ENCODE measurements at places on chromosomes 1 and 21.

GRCh38 chr1:84255582-84255981 is 45.9 kb upstream of the SAMD13 start:
- no peak for DNase-seq

- DNase-seq: no peak
Measured at GRCh38 chr1:22915816-22916470, 56.7 kb downstream of the LACTBL1 start.

GRCh38 chr1:24737368-24738117 is 7.7 kb upstream of the CLIC4 start:
- no peak for DNase-seq

DNA sequence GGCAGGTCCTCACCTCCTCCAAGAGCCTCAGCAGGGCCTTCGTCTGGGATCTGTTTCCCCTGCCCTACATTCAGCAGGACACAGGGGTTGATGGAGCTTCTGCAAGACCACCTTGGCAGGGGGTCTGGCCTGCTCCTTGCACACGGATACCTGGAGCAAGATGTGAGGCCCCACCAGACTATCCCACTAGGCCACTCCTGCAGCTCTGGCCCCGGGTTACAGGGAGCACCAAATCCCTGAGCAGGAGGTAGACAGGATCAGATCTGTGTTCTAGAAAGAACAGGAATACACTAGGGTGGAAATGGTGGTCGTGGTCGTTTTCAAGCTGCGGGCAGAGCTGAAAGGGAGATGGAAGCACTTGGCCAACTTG is 33.5 kb downstream of the EPHX1 start:
- no peak for DNase-seq

DNA sequence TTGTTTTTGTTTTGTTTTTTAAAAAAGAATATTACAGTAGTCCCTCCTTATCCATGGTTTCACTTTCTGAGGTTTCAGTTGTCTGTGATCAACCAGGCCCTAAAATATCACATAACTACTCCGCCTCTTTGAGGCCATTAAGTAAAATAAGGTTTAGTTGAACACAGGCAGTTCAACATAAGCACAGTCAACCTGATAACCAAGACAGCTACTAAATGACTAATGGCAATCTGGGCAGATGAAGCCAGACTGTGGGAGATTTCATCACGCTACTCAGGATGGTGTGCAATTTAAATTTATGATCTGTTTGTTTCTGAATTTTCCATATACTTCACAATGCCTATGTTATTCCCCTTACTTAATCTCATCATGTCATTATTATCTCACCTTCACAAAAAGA is 30.1 kb downstream of the LDLRAD1 start:
- no peak for DNase-seq

DNA sequence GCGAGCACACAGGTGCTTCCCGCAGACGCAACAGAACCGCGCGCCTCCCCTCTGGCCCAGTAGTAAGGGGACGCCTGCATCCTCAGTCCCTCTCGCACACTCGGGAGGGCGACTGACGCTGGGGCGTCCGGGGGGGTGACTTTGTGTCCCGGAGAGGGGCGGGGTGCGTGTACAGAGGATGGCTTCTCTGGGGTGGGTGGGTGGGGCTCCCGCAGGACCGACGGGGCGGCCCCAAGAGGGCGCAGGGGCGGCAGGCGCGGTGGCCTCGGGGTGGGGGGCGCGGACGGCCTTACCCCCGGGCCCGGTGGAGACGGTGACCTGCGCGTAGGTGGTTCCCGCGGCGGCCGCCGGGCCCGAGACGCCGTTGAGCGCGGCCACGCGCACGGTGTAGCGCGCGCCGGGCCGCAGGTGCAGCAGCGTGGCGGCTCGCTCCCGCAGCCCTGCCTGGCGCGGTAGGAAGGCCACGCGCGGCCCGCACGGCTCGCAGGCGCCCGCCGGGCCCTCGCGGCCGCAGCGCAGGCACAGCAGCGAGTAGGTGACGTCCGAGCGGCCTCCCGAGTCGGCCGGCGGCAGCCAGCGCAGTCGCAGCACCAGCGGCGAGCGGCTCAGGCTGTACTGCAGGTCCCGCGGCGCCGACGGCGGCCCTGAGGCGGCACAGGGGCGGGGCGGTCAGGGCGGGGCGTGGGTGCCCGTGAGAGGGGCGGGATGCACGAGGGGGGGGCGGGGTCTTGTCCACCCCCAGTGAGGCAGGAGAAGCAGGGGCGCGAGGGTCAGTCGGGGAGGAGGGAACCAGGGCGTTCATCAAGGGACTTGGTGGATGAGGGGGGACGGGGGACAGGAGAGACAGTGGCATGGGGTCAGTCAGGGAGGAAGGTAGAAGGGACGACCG is 12.1 kb downstream of the EPHA10 start:
- DNase-seq: no peak

- peak; percentile 1 for DNase-seq
Measured at GRCh38 chr1:237814319-237814924, 76.3 kb downstream of the ZP4 start.

- no peak for DNase-seq
Measured at GRCh38 chr1:225668222-225668621, 15.3 kb upstream of the ENAH start.

GRCh38 chr1:174209347-174210187 is 50.2 kb downstream of the RABGAP1L start:
- DNase-seq: no peak

GRCh38 chr1:234972411-234973191 is 156.0 kb downstream of the TOMM20 start:
- no peak for DNase-seq

- DNase-seq: no peak
Measured at GRCh38 chr1:246617156-246617555, 50.9 kb downstream of the CNST start.

GRCh38 chr1:201408176-201408833 is 9.2 kb upstream of the LAD1 start:
- peak; percentile 35 for DNase-seq

GRCh38 chr1:52640697-52641096 is 7.7 kb downstream of the SHISAL2A start:
- no peak for DNase-seq

DNA sequence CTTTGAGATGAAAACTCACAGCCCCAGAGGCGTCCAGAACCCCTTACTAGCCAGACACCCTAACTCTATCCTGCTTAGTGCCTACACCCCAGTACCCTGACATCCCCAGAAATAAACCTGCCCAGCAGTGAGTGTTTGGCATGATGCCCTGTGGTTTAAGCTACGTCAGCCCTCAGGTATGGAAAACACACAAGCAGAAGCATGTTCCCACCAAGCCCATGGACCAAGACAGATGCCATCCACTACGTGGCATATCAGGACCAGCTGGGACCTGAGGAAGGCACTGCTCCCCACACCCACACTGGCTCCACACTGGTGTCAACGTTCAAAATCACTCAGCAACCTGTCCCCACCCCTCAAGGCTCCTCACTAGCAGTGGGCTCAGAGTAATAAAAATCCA is 116.4 kb downstream of the SYT2 start:
- no peak for DNase-seq

DNA sequence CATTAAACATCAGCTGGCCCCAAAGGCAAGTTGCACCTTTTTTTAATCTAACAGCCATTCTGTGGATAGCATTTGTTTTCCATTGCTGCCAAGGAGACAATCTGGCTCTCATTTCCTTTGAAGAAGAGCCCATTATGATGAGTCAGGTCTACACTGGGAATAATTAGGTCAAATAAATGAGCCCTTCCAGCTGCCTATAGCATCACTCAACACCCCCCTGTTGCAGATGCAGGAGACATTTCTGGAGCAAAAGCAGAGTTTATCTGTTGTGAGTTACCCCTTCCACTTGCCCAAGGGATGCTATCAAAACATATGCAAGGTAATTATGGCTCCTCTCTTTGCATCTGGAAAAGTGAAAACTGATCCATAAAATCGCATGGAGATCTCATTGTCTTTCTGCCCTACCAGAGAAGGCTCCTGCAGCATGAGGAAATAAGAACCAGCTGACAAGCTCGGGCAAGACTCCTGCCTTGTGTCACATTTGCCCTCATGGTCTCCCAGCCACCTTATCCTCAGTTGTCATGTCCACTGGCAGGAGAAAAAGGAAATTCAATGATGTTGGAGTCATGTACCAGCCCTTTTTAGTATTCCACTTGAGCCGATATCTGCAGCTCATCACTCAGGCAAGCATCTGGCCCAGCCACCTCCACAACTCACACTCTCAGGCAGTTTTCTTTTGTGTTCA is 135.9 kb downstream of the SLC30A10 start:
- DNase-seq: peak; percentile 59

DNA sequence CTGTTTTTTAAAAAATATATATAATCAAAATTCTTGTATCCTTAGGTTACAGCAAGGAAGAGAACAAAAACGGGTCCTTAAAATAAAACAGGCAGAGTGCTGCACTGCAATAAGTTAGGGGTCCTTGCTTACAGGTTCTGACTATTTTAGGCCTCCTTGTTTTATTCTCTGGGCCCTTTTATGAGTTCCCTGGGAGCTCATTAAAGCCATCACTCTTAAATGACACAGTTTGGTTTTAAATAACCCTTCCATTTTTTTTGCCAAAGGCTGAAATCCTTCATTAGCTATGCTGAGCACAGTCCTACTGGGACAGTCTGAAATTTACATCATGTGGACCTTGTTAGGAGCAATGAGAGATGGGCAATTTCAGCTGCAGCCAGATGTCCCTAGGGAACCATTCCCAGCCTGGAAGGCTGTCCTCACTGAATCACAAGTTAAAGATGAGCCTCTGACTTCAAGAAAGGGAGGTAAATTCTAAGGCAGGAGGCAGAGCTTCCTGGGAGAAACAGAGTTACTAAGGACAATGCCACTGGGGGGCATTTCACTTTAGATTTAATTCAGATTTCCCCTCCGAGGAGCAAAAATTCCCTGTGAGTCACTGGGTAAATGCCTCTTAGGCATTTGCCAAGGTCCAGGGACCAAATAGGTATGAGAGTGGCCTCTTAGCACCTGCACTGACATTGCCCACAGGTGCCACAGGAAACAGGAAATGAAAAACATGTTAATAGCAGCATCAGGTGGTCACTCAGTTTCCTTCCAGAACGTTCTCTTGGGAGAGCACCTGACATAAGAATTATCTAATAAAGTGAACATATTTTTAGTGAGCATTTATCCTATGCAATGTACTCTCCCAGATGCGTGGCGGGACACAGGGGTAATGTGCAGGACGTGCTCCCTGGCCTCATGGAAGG is 3.8 kb upstream of the MUL1 start:
- DNase-seq: no peak

- no peak for DNase-seq
Measured at GRCh38 chr1:167457936-167458584, 60.3 kb downstream of the CD247 start.

GRCh38 chr21:38129711-38130110 is 127.1 kb upstream of the KCNJ15 start:
- no peak for DNase-seq

GRCh38 chr1:2183937-2184334 is 10.6 kb downstream of the FAAP20 start:
- no peak for DNase-seq

GRCh38 chr1:228087771-228088251 is 5.3 kb downstream of the ARF1 start:
- DNase-seq: peak; percentile 27

- DNase-seq: no peak
Measured at GRCh38 chr1:161153176-161153575, 602 bp upstream of the UFC1 start.

- DNase-seq: no peak
Measured at GRCh38 chr1:163928069-163928468, 606.3 kb downstream of the NUF2 start.

DNA sequence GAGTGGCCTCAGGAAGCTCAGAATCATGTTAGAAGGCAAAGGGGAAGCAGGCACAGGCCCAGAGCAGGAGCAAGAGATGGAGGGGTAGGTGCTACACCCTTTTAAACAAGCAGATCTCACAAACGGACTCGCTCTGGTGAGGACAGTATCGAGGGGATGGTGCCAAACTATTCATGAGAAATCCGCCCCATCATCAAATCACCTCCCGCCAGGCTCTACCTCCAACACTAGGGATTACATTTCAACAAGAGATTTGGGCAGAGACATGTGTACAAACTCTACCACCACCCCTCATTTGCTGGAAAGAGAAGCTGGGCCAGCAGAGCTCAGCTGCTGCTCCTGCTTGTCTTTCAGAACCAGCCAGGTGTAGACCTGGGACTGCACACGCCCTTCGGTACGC is 32.9 kb downstream of the MIS18A start:
- DNase-seq: no peak

- DNase-seq: no peak
Measured at GRCh38 chr1:87179076-87179810, 149.4 kb upstream of the LMO4 start.

DNA sequence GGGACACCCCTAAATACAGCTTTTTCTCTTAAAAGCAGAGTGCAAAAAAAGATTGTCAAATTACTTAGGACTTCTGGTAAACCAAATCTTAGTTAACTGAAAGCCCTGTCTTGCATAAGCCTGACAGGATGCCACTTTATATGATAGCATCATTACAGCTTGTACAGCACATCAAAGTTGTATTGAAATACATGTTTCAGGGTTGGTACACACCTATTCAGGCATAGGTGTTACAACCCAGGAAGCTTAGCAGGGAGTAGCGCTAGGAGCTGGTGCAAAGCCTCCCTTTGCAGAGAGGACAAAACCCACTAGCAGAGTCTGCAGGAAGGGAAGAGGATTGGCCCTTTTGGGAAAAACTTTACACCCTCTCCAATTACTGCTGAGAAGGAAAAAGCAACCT is 258.9 kb upstream of the SGIP1 start:
- DNase-seq: no peak

DNA sequence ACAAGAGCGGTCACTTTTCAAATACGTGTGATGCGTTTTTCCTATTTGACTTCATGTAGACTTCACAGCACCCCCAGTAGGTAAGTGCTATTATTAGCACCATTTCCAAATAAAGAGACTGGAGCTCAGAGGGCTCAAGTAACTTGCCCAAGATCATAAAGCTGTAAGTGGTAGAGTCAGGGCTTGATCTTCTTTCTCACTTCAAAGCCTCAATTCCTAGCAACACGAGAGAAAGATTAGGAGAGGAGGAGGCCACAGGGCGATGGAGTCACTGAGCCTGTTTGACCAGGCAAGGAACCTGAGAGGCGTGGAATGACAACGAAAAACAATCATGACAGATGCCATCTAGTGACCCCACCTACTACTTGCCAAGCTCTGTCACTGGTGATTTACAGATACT is 181.0 kb downstream of the FOXD2 start:
- DNase-seq: no peak

DNA sequence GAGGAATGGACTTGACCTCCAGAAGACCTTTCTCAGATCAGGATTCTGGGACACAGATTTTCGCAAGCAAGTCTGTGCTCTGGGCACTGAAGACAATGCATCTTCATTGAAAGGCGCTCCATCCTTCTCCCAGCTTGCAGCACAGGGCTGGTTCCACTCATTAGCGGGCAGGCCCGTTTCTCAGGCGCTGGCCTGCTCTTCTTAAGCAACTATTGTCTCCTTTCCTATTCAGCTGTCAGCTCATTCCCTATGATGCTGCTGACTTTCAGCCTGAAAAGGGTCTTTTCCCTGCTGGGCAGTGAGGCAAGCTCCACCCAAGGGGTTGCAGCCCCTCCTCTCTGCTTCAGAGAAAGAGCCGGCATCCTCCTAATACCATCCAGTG is 91.9 kb upstream of the PLXNA2 start:
- DNase-seq: no peak

DNA sequence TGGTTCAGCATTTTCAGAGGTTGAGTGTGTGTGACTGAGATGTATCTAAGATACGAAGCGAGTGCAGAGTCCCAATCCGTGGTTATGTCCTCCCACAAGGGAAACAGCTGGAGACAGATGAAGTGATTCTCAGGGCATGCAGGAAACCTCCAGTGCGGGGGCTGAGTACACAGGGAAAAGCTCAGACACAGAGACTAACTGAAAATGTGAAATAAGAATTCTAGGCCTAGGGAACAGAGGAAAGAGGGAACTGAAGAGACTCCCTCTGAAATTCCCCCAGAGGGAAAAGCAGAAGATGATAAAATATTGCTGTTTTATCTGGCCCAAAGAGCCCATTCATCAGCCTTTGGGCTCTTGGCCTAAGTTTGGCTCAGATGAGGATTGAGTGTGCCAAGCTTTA is 116.8 kb downstream of the LRRC53 start:
- no peak for DNase-seq

Measured in astrocyte of the cerebellum (primary cell).